Cardiac muscle cell (in vitro differentiated cells and primary cell): ENCODE measurements at places on chromosomes 12 and 14.

- no peak for DNase-seq
These were observed 193.3 kb downstream of the DPF3 start for GRCh38 chr14:72700338-72701236.

DNA sequence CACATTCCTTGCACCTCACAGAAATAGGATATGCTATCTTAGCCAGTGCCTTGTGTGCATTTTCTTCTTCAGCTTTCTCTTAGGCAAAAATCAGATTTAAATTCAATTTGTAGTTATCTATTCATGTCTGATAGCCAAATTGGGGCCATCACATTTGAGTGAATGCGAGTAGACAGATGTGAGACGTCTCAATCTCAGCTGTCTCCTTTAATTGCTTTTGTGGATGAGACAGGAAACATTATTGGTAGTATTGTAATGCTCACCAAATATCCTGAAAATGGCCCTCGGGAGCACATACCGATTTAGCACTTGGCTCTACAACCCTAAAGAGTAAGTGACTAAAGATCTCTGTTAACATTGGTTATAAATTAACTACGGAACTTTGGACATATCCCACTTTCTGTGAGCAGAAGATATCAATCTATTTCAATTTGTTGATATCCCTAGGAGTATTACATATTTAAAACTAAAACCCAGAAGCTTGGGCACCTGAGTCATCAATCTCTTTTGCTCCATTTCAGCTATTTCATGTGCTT, 1012.5 kb upstream of the TMEM132C start:
- DNase-seq = no peak

- DNase-seq = peak; percentile 70
These were observed 2.4 kb downstream of the FOS start for GRCh38 chr14:75280831-75281653.

DNA sequence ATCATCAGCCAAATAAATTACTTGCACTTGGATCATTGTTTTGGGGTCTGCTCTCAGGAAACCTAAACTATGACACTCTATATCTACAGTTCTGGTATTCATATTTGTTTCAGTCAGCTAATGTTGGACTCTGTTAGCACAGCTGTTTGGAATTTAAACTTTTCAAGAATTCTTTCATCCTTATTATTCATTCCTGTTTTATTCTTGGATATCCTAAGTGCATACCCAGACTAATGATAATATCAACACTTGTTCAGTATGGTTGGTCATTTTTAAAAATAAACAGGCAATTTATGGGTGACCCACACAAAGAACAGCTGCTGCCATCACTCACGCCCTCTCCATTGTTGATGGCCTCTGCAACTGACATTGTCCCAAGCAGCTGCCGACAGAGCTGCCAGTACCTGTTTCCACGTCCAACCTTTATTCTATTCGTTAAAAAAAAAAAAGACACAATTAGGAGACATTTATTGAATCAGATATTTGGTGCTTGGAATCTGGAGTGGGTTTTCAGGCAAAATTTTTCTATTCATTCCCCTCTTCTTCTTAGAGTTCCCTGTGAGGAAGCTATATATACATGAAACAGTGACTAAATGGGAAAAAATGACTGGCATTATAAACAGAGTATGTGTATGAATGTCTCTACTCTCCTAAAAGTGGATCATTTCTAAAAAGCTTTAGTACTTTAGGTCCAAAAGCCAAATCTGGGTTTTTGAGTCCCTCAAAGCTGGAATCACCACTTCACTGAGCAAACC, 252.1 kb upstream of the NAV3 start:
- no peak for DNase-seq

- no peak for DNase-seq
These were observed 99.2 kb downstream of the PIWIL1 start for GRCh38 chr12:130436741-130437501.

DNA sequence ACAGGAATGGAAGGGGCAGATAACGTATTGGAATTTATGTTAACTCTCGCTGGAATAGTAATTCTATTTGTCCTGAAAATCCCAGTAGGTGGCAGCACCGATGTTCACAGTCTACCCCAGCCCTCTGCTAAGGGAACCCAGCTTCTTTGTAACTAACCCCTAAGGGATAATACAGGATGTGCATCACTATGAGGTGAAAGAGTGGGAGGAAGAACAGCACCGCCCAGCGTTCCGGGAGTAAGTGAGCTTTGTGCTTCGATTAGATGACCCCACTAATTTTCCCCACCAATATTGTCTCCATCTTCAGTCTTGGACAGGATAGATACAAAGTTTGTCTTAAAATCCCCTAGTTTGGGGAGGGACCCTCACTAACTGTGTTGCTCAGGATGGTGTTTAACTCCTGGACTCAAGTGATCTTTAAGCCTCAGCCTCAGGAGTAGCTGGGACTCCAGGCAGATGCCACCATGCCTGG, 2.7 kb downstream of the SLC2A3 start:
- peak; percentile 86 for DNase-seq

GRCh38 chr12:22722081-22722480, 97.1 kb downstream of the ETNK1 start:
- no peak for DNase-seq

- no peak for DNase-seq
These were observed 45.7 kb downstream of the CORO1C start for GRCh38 chr12:108685469-108686260.

DNA sequence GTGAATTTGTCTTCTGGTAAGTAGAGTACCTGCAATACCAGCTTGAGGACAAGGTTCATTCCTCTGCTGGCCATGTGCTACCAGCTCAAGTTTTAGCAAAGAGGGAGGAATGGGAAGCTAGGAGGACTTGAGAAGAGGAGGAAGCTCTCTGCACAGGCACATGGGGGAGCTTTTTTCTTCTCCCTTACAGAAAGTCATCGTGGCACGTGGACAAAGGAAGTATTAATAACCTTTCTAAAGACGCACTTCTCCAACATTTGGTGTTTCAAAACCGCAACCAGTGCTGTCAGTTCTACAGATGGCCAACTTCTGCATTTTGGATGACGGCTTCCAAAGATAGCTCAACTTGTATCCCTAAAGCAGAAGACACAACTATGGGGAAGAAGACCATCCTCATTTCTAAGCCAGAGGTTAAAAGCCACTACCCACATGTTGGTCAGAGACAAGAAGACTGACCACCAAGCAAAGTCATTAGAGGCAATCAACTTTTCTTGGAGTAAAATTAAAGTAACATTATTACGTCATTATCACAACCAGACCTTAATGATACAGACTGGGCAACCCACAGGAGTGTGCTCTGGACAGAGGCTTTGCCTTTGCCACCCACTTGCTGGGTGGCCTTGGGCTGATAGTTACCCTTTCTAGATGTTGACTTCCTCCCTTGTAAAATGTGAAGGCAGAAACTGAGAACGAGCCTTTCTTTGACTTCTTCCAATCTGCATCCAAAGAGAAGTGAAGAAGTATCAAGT, 12.3 kb upstream of the TMED10 start:
- DNase-seq = no peak

DNA sequence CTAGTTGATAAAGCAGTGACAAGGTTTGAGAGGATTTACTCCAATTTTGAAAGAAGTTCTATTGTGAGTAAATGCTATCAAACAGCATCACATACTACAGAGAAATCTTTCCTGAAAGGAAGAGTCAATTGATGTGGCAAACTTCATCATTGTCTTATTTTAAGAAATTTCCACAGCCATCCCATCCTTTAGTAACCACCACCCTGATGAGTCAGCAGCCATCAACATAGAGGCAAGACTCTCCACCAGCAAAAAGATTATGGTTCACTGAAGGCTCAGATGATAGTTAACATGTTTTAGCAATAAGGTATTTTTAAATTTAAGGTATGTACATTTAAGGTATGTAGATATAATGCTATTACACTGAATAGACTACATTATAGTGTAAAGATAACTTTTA, 122.1 kb upstream of the ARHGAP5 start:
- DNase-seq = no peak

DNA sequence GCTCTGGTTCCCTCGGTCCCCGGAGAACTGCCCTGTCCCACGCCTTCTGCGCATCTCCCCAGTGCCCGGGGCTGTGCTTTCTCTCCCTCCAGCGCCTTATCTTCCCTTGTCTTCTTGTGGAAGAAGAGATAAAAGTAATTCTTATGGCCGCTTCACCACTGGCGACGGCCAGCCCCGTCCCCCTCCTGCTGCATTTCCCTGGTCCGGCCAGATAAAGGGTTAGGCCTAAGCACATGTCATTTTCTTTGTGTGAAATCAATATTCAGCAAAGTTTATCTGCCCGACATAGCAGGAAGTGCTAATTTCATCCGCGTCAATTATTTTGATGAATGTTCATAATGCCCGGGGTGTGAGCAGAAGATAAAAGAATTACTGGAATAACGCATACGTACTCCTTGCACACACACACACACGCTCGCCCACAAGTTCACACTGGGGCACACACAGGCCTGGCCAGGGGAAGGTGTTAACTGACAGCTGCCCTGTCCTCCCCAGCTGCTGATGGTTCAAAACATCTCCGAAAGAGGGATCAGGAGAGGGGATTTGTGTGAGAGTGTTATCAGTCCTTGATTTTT, 177.7 kb upstream of the LHX5 start:
- no peak for DNase-seq

DNA sequence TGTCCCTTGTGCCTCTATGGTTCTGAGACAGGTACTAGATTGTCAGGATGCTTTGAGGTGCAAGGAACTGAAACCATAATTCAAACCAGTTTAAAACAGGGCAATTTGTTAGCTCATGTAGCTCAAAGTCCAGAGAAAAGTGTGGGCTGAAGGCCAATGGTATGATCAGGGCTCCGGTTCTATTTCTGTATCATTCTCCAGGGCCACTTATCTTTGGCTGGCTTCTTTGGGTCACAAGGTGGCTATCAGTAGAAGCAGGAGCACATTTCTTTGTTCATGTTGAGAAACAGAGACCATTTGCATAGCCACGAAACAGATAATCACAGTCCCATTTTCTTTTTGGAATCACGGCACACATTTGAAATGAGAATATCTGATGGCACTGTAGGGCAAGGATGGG, 294.9 kb downstream of the ETNK1 start:
- no peak for DNase-seq

- DNase-seq = no peak
These were observed 53.5 kb downstream of the RASSF9 start for GRCh38 chr12:85782711-85783110.

- DNase-seq = no peak
These were observed 86.6 kb downstream of the CRADD start for GRCh38 chr12:93763746-93764147.

GRCh38 chr14:62453226-62453625, 592.0 kb downstream of the KCNH5 start:
- no peak for DNase-seq

DNA sequence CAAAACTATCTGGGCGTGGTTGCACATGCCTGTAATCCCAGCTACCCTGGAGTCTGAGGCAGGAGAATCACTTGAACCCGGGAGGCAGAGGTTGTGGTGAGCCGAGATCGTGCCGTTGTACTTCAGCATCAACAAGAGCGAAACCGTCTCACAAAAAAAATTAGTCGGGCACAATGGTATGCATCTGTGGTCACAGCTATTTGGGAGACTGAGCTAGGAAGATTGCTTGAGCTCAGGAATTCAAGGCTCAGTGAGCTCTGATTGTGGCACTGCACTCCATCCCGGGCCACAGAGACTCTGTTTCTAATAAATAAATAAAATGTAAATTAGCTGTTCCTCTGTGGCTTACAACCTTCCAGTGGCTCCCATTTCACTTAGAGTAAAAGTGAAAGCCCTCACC, 28.0 kb downstream of the RCOR1 start:
- DNase-seq = peak; percentile 46

- DNase-seq = peak; percentile 8
These were observed 55.8 kb upstream of the CLEC14A start for GRCh38 chr14:38311655-38312054.

- DNase-seq = no peak
These were observed 2.2 kb downstream of the CRADD start for GRCh38 chr12:93679308-93679925.

DNA sequence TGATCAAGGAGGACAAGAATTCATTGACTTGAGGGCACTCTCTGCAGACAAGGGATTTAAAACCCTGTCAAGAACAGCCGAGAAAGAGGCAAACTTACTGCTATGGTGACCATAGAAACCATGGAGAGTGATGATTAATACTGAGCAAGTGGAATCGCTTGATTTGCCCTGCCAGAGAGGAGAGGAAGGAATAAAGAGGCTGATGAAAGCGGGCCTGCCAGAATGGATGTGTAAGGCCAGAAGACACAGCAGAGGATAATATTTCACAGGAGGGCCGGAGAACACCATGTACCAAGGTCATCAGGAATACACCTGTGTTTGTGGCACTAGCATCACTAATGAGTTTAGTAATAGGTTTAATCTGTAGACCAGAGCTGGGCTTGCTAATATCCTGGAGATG, 221.8 kb upstream of the DCN start:
- no peak for DNase-seq

- no peak for DNase-seq
These were observed 1163.7 kb downstream of the AACS start for GRCh38 chr12:126228936-126229335.

DNA sequence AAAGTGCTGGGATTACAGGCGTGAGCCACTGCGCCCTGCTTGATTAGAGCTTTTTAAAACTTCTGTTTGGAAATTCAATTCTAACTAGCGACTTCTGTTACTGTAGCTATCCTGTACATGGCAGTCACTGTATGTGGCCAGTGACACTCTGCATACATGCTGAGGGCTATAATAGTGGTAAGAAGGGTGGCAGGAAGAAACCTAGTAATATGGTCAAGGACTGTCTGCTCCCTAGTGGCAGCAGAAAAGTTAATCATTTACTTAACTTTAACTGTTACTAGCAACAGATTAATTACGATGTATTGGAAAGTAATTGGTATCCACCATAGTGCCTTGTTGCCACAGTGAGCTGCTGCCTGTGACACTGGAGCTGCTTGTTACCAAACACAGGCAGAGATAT, 149.0 kb downstream of the KITLG start:
- DNase-seq = no peak

GRCh38 chr14:99249389-99249788, 22.6 kb downstream of the BCL11B start:
- no peak for DNase-seq
